ENCODE measurements at places on chromosomes 6 and 20.

- no peak for DNase-seq
These were observed 2.1 kb downstream of the USP49 start for GRCh38 chr6:41892921-41893564.

DNA sequence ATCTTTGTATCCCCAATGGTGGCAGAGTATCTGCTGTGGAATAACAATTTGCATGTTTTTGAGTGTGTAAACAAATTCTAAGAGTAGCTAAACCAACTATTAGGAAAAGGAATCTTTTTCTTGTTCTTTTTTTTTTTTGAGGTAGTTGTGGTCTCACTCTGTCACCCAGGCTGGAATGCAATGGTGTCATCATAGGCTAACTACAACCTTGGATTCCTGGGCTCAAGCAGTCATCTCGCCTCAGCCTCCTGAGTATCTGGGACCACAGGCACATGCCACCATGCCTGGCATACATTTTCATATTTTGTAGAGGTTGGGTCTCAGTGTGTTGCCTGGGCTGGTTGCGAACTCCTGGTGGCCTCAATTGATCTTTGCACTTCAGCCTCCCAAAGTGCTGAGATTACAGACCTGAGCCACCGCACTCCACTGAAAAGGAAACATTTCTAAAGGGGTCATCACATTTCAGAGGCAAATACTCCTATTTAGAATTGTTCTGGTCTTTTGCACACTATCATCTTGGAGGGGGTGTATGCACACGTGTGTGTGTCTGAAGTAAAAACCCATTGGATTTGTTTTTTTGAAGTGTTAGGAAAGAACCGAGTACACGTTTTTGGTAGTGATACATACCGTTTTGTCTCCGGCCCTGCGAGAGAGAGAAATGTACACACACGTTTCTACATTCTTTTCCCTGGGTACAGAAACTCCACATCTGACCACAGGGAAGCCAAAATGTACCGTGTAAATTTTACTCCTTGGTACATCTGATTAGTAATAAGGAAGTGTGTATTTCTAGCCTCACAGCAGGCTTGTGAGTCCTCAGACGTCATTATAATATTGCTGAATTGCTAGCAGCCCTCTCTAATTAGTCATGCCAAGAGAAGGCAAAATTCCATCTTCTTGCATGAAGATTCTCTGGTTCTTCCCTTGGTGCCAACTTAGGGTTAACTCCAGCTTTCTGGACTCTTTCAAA, 183.6 kb downstream of the JARID2 start:
- DNase-seq, result no peak

DNA sequence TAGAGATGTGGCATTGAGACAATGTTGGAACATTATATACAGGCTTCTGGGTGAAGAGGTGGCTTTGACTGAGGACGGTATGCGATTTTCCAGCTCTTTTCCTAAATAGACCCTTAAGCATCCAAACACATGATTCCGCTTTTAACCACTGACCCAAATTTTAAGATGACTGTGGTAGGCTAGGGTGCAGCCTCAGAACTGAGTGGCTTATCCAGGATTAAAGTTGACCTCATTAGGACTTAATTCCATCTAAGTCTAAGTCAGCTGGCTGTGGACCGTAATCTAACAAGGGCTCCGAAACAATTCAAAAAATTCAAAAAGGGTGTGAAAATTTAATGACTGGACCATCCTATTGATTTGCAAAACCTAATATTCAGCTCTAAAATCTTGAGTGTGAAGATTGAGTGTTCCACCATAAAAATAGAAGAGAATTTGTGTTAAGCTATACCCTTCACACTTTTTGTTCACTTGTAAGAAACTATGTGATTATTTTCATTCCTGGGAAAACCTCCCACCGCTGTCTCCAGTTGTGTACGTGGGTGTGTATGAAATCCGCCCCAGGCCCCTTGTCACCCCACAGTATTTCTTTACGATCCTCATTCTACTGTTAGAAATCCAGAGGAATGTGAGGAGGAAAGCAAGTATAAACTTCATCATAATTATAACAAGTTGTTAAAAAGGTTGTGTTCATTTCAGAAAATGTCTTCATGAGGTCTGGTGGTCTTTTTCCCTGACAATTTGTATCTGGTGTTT, 2.7 kb downstream of the PCMTD2 start:
- no peak for DNase-seq

DNA sequence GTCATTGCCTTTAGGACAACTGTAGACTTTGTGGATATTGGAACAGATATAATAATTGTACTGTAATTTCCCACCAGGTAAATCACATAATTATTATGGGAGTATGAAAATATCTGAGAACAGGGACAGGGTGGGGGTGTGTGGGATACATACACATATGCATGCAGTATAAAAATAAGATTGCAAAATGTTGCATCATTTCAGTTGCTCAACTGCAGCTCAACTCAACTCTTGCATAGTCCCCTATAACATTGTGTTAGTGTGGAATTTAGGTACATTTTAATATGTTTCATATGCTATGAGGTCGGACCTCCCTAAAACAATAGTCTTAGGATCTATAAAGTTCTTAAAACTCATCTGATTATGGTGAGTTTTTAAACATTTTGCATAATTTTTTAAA, 275.0 kb upstream of the FLRT3 start:
- no peak for DNase-seq

DNA sequence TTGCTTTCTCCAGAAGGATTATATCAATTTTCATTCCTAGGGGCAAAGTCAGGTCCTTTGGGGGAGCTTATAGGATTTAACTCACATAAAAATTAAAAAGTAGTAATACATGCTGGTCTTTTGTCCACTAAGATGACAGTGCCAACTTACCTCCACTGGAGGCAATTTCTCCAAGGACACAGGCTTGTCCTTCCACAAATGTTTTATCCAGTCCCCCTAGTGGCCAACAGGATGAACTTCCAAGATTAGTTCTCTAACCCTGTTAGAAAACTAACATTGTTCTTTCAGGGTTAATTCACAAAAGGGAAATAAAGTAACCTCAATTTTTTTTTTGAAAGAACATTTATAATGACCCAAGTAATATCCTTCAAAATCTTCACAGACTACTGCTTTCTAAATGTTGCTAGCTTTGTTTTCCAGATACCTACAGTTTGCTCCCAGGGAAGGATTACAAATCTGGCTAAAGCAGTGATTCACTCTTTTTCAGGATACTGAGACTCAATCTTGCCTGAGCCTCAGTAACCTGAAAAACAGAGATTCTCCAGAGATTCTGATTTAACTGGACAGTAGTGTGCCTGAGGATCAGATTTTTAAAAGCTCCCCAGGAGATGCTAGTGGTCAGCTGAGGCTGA, 31.7 kb upstream of the UBR2 start:
- DNase-seq, result no peak

DNA sequence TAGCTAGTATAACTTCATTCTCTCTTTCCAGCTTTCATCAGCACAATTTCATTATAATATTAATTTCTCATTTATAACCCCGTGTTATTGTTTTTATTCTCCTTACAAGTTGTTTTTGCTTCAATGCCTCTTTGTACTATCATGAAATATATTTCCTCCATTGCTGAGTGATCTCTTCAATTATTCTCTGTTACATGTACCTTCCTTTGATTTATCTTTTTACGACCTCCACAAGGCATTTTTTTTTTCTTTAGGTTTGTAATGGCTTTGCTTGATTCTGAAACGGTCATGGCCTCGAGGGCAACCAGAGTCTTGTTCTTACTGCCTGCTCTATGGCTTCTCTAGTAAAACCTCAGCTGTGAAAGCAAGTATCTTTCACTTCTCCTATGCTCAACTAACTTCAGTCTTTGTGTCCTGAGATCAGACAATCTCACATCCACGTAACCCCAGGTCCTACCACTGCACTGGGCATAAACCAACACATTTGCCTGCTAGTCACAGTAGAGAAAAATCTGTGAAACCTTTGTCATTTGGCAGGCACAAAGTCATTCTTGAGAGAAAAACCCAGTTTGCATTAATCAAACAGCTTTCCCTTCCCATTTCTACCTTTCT, 119.9 kb downstream of the UST start:
- DNase-seq, result no peak

DNA sequence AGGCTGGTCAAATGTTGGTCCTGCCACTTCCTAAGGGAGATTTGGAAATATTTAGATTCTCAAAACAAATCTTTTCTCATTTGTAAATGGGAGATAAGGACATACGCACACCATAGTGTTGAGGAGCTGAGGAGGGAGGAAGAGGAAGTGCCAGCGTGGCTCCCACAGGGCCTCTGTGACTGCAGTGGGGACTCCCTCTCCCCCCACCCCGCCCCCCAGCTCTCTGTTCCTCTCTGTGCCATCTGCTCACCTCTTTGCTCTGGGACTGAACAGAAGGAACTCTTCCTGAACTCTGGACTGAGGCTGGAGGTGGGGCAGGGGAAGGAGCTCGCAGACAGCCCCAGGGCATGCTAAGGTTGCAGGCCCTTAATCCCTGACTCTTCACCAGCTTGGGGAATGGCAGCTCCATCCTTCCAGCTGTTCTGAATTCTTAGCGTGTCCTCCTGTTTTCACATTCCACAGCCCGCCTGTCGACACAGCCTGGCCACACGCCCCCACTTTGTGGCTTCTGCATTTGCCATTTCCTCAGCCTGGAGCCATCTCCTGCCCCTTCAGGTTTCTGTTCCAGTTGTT, 11.4 kb downstream of the DDX27 start:
- DNase-seq, result no peak
